ENCODE measurements at places on chromosomes 3 and 15. TPM values are rescaled to one million over a fixed set of nuclear protein-coding genes. Genes with fewer than 3 reads are reported as not detected.
A peak's percentile ranks its signal among the peaks of the same experiment; 100 is the strongest.

The SUSD5 gene
- 1.0 TPM for total RNA-seq

The SLC26A6 gene
- total RNA-seq: 11.8 TPM

The TMCO5A gene
- not detected for total RNA-seq

DNA sequence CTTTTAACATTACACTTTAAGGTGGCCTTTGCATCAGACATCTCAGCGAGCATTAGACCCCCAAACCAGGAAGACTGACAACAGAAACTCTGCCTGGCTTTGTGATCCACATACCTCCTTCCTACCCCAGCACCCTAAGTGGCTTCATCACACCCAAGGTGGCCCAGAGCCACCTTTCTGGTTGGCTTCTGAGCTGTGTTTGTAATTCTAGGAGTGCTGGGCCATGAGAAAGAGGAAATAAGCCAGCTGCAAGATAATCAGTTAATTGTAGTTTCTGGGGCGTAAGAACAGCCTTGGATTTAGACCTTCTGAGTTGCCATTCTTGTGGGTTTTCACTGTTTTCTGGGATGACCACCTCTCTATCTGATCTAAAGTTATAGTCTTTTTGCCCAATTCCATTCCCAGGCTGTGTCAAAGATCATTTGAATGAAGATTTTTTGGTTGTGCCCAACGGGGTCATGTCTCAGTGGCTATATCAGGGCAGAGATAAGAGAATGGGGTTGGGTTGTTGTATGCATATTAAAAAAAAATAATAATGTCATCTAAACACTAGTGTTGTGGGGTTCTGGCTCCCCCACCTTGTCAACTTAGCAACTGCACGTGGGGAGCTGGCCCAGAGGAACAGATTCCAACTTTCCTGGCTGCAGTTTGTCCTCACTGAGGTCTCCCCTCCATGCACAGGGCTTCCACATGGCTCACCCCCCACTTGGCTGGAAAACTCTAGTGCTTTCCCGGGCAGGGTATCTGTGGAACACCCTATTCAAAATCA, 234.8 kb upstream of the WNT5A start:
- H3K27me3 ChIP-seq: no peaks in the 10 kb centered on the region
- peaks cover 70% of the 10 kb centered on the region for H3K4me1 ChIP-seq
- no peak overlapping the region for H3K4me3 ChIP-seq
- no peaks in the 10 kb centered on the region for H3K36me3 ChIP-seq

DNA sequence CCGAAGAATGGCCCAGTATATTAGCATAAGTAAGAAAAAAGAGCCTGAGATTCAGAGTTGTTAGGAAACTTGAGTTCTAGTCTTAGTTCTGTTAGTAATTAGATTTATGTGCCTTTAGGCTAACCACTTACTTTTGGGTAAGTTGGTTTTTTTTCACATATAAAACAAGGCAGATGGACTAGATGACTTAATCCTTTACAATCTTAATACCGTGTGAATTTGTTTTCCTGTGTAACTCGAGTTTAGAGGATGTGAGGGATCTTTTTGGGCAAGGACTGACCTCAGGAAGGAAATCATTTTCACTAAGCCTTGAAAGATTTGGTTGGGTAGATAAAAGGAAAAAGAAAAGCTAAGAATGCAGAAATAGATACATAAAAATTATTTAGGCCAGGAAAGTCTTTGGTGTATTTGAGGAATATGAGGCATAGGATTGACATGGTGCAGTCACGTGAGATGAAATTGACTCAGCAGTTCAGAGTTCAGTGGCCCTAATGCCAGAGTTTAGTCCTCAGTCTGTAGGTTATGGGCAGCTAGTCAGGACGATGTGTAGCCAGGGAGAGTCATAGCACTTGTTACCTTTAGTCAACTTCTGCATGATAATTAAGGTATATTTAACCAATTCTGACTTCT, 34.6 kb downstream of the PAK2 start:
- H3K27me3 ChIP-seq: no peaks in the 10 kb centered on the region
- no peak overlapping the region for H3K4me3 ChIP-seq

The GRM7 gene
- total RNA-seq: not detected

The SH3BP5 gene
- total RNA-seq: 22.5 TPM

The TTLL3 gene
- total RNA-seq: 9.5 TPM

- H3K27me3 ChIP-seq: no peaks in the 10 kb centered on the region
- no peak for DNase-seq
These were observed 3.5 kb downstream of the CCDC51 start for GRCh38 chr3:48436477-48436787.

The ANKRD34C gene
- not detected for total RNA-seq

DNA sequence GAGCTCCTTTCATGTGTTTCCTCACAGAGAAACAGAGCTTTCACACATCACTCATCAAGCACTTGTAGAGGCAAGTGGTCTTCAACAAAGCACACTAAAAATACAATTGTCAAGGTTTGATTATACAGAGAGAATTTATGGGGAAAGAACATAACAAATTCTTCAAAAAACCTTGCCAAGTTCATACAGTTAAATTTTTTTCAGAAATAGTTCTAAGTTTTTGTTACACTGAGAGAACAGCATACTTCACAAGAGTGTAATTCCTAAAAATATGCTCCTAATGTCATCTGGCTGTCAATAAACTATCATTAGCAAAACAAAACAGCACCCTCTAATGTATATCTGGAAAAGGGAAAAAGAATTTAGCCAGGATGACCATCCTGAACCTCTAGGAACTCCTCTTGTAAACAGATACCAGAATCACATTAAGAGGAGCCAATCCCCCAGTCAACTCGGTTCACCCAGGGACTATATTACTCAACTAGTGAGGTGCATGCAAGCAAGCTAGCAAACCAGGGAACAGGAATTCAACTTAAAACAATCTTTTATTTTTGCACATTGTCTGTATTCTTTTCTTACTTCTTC, 63.3 kb downstream of the RAD18 start:
- H3K27me3 ChIP-seq: no peaks in the 10 kb centered on the region
- no peak for DNase-seq
- no peak overlapping the region for H3K27ac ChIP-seq
- peaks cover 5% of the 10 kb centered on the region for H3K36me3 ChIP-seq
- no peaks in the 10 kb centered on the region for H3K4me1 ChIP-seq

The RTP4 gene
- total RNA-seq: not detected

GRCh38 chr15:44537735-44538240, 841 bp downstream of the EIF3J start:
- peak overlapping the region; percentile 92 for H3K27ac ChIP-seq
- peak overlapping the region; percentile 90 for H3K4me3 ChIP-seq
- no peaks in the 10 kb centered on the region for H3K27me3 ChIP-seq
- peaks cover 7% of the 10 kb centered on the region for H3K4me1 ChIP-seq
- peaks cover 27% of the 10 kb centered on the region for H3K36me3 ChIP-seq

DNA sequence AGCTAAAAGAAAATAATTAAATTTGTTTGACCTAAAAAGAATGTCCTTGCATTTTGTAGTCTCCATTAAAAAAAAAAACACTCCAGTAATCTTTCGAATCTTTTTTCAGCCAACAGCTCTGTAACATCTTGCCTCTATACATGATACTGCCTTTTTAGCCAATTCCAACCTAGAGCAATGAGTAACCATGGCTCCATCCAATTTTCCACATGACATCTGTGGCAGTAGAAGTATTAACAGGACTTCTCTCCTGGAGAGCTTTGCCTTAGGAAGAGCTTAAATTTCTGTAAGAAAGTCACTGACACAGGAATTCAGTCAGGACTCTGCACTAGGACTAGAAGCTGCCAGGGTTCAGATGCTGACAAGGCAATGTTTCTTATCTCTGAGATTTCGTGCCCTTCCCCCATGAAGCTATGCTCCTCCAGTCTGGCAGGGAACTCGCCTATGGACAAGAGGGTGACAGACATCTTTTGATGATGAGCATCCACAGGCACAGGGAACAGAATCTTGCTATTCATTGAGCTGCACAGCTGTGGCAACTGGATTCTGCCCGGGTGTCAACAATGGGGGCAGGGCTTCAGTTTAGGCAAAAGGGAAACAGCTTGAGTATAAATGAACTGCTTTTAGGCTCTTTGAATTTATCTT, 81.8 kb downstream of the ALCAM start:
- H3K36me3 ChIP-seq: no peaks in the 10 kb centered on the region
- DNase-seq: no peak
- no peak overlapping the region for H3K27ac ChIP-seq
- H3K27me3 ChIP-seq: no peaks in the 10 kb centered on the region

The IQCH gene
- 2.5 TPM for total RNA-seq

- DNase-seq: no peak
- H3K4me3 ChIP-seq: no peak overlapping the region
- no peaks in the 10 kb centered on the region for H3K27me3 ChIP-seq
- H3K4me1 ChIP-seq: no peaks in the 10 kb centered on the region
These were observed 10.0 kb downstream of the LNP1 start for GRCh38 chr3:100411091-100411982.

DNA sequence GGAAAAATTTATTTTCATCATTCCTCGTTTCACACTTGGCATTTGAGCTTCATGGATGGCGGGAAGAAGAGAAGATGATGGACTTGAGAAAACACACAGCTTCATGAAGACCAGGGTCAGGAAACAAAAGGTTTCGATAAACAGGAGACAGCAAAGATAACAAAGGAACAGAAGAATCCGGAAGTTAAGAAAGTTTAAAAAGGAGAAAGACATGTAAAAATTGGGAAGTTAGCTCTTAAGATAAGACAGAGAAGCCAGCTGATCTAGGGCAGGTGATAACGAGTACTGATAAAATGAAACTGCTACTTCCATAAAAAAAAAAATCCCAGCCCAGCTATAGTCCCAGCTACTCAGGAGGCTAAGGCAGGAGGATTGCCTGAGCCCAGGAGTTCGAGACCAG, 23.9 kb downstream of the IL5RA start:
- no peaks in the 10 kb centered on the region for H3K36me3 ChIP-seq
- H3K27ac ChIP-seq: no peak overlapping the region
- DNase-seq: no peak
- no peaks in the 10 kb centered on the region for H3K4me1 ChIP-seq
- H3K27me3 ChIP-seq: no peaks in the 10 kb centered on the region
- H3K4me3 ChIP-seq: no peak overlapping the region

The VIPR1 gene
- total RNA-seq: 0.26 TPM

- no peak overlapping the region for H3K27ac ChIP-seq
- no peak overlapping the region for H3K4me3 ChIP-seq
- DNase-seq: no peak
- no peaks in the 10 kb centered on the region for H3K27me3 ChIP-seq
These were observed 430.3 kb upstream of the PDZRN3 start for GRCh38 chr3:74055061-74055460.
